ENCODE measurements at places on chromosomes 5 and 9.

GRCh38 chr5:158324236-158324635, 465.3 kb upstream of the CLINT1 start:
- DNase-seq = no peak

DNA sequence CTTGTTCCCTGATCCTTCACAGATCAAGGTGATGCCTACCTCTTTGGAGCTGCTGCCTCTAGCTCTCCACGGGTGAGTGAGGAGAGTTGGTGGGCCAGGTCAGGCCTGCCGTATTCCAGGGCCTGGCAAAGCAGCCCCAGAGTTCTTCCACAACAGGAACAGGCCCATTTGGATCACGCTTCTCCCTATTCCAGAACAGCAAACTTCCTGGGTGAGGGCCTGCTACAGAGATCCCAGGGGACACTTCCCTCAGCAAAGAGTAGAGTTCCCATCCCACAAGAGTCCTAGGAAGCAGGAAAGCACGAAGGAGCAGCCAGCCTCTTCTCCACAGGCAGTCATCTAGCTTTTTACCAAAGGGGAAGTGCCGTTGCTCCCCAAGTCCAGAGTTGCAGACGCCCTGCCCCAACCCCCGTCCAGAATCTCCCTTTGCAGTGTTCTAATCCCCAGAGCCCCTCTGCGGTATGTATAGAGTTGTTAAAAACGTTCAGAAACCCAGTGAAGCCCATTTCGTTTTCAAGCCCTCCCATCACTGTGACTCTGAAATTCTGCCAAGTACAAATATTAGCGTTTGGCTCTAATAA, 9.3 kb upstream of the DNAJB5 start:
- DNase-seq = no peak

DNA sequence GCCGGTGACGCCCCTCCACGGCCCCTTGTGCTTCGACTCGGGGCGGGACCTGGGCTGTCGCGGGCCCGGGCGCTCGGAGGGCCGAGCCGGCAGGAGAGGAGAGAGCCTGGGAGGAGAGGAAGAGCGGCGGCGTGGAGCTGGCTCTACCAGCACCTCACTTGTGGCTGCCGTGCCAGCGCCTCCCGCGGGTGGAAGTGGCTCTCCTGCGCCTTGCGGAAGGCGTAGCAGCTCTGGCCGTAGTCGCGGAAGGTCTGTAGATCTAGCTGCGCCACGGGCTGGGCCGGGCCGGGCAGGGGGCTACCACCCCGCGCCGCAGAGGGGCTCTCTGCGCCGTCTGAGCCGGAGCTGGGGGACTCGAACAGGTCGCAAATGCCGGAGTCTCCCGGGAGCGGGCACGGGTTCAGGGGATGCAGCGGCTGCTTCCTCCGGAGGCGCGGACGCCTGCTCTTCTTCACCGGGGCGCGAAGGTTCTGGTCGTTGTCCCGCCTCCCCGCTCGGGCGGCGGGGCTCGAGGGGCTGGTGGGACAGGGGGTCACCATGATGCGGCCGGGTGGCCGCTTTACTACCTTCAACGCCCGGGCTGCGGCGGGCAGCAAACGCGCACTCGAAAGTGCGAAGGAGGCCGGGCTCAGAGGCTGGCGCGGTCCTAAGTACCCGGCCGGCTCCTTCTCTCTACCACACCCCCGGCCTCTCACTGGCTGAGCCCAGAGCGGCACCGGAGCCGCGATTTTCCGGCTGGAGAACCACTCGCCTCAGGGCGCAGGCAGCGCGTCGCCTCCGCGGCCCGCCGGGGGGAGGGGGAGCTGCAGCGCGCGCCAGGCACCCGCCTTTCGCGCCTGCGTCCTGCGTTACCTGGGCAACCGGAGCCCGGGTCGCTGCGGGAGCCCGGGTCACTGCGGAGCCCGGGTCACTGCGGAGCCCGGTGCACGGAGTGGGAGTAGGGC, at the start of gene CCNO:
TSS of gene CCNO (minus strand) at position 624 of the 944 bp plus-strand sequence. CDS start at position 539, 85 bp downstream.
- DNase-seq = no peak

GRCh38 chr5:96924016-96924443, 11.8 kb upstream of the LNPEP start:
- DNase-seq = no peak

DNA sequence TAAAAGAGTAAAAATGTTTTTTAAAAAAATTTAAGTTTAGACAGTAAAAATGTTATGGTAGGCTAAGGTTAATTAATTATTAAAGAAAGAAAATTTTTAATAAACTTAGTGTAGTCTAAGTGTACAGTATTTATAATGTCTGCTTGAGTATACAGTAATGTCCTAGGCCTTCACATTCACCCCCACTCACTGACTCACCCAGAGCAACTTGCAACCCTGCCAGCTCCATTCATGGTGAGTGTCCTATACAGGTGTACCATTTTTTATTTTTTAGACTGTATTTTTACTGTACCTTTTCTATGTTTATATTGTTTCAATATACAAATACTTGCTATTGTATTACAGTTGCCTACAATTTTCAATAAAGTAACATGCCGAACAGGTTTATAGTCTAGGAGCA, 234.1 kb downstream of the AUH start:
- no peak for DNase-seq

DNA sequence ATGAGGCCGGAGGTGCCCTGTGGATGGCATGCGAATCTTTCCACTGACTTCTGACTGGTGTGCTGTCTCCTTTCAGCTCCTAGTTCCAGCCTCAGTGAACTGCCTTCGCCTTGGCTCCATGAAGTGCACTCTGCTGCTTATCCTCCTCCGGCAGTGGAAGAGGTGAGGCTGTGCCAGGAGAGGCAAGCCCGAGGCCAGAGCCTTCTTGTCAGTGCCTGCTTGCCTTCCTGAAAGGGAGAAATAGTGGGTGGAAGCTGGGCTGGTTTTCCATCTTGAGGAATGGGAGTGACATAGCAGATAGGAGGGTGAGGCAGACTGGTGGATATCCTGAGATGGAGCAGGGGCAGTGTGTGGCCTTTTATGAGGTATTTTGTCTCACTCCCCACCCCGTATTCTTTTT, 29.7 kb downstream of the SH3GLB2 start:
- DNase-seq = no peak

GRCh38 chr5:7894860-7895259, 25.9 kb downstream of the MTRR start:
- no peak for DNase-seq

- no peak for DNase-seq
Measured at GRCh38 chr5:1509346-1510085, 14.2 kb downstream of the LPCAT1 start.

- DNase-seq = no peak
Measured at GRCh38 chr5:81233080-81233634, at the start of gene CKMT2. CKMT2 (plus strand) TSS chr5:81233322; CDS start chr5:81251133, 17,811 bp downstream.

GRCh38 chr5:115599502-115599901, 2.8 kb downstream of the TICAM2 start:
- no peak for DNase-seq

- no peak for DNase-seq
Measured at GRCh38 chr9:136964171-136964689, 12.2 kb downstream of the LCN12 start.

GRCh38 chr5:160174780-160175437, 54.4 kb upstream of the FABP6 start:
- no peak for DNase-seq

- no peak for DNase-seq
Measured at GRCh38 chr9:15374825-15375224, 47.9 kb upstream of the SNAPC3 start.

DNA sequence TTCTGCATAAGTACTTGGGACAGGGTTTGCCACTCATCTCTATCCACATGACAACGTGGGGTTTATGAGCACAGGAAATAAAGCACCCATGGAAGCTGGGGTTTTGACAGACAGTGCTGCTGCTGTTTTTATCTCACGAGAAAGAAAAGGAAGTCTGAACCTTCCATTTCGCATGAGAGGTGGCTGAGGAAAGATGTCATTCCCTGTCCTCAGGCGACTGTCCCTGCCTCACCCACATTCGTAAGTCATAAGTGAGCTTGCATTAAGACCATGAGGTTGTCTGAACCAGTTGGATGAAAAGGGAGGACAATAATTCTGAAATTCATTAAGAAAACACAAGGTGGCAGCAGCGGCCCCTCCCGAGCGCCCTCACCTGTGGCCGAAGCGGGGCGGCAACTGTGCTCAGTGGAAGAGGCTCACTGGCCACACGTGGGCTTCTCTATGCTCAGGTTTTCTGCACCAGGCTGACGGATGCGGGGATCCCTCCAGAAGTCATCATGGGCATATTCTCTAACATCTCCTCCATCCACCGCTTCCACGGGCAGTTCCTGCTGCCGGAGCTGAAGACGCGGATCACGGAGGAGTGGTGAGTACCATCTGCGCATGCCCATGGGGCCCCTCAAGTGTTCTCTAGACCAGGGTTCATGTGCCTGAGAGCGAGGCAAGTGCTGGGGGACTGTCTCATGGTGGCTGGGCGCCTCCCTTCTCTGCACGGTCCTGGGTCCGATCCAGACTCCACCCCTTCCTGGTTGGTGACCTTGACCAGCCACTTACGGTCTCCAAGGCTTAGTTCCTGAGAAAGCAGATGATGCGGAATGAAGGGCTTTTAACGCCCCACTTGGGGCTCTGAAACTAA, 54.7 kb upstream of the SUSD3 start:
- peak; percentile 47 for DNase-seq

- DNase-seq = no peak
Measured at GRCh38 chr5:135609981-135610380, 31.2 kb upstream of the CXCL14 start.

DNA sequence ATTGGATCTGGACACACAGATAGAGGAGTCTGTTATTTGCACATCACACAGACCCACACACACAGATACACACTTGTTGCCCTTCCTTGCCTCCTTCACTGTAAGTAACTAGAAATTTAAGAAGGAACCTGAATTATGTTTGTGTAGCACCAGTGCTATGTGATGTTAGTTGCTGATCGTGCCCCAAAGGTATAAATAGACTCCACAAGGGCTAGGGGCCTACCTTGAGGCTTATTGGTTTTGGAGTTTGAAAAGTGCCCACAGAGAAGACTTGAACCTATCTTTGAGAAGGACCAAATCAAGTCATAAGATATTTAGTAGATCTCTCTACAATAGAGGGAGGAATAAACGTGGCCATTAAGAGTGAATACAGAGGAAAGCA, 8.8 kb upstream of the TGFBI start:
- no peak for DNase-seq

DNA sequence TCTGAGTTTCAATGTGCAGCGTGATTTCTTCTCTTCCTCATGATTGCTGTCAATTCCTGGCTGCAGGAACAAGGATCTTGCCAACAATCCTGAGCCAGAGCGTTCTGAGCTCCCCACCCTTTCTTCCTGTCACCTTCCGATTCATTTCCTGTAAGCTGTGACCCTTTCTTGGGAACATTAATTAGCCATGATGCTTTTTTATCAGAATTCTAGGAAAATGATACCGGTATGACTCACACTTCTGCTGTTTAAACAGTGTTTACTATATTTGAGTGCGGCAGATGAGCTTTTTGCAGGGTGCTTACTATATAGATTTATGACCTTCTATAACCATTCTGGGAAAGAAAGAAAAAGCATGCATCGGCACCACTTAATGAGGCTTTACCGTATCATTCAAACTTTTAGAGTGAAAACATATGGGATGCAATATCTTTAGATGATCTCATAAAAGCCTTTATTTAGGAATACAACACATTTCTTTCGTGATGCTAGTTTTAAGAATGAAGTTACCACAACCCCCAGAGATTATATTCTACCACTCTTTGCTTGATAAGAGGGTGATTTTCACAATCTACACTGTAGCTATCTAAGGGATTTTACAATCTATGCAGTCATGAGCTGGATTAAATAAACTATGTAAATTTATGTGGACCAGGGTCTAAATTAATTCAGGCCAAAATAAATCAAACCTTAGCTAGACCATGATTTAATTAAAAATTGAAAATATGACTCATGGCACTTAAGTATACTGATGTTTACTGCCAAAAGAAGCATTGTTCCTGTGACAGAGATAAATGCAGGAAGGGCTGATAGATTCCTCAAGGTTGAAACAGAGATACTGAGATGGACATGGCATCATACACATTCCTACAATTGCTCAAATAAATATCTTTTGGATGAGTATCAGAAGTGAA, 38.0 kb upstream of the OSMR start:
- DNase-seq = no peak

DNA sequence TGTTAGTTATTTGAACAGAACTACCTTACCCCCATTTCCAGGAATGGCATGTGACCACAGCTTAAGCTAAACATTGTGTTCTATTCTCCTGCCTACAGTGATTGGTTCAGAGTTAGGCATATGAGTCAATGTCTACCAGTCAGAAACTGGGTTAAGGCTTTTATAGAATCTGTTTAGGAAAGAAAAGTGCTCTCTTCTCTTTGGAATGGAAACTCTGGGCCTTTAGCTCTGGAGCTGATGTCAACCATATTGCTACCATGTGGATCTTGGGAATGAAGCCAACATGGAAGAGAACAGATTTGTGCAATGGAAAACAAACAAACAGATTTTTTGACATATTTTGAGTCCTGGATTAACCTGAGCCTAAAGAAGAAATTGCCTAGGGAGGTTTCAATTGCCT, 488.9 kb upstream of the TNC start:
- DNase-seq = no peak

GRCh38 chr9:133986774-133987445, 5.2 kb downstream of the VAV2 start:
- no peak for DNase-seq

GRCh38 chr5:141864371-141865370, 13.5 kb downstream of the PCDH1 start:
- no peak for DNase-seq

DNA sequence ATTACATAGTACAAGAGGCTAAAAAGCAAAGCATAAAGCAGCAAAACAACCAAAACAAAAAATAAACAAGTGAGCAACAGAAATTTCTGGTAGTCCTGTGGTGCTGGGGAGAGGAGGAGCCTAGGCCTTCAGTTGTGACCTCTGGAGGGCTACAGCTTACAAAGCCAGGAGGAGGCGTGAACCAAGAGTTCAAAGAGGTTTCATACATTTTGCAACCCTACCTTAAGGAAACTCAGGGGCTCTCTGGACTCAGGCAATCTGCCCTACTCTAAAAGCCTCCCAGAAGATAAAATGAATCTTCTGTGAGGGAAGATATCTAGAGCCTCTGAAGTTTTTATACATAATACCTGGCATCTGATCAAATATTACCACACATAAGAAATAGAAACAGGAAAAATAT, 187.4 kb downstream of the AGTPBP1 start:
- no peak for DNase-seq

GRCh38 chr9:125317704-125318103, 56.1 kb downstream of the GAPVD1 start:
- no peak for DNase-seq

DNA sequence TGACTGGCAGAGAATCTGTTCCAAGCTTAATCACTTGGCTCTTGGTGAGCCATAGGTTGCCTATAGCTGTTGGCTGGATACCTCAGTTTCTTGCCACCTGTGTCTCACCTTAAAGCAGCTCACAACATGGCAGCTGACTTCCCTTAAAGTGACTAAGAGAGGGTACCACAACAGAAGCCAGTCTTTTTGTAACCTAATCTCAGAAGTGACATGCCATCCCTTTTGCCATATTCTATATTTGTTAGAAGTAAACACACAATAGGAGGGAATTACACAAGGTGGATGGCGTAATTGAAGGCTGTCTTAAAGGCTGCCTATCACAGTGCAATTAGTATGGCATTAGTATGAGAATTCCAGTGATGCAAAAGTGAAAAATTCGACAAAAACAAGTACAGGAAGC, 28.1 kb downstream of the NIPBL start:
- DNase-seq = no peak

- DNase-seq = no peak
Measured at GRCh38 chr5:38009749-38010358, 170.0 kb upstream of the GDNF start.
